Stimulated activated CD4-positive, alpha-beta T cell treated with anti-CD3 and anti-CD28 coated beads, TNF-alpha, amount 100 ng/mL, for 48 hours (primary cell): ENCODE measurements at places on chromosomes 7 and 10.

- DNase-seq = no peak
Measured at GRCh38 chr7:154482863-154483262, 430.7 kb downstream of the DPP6 start.

DNA sequence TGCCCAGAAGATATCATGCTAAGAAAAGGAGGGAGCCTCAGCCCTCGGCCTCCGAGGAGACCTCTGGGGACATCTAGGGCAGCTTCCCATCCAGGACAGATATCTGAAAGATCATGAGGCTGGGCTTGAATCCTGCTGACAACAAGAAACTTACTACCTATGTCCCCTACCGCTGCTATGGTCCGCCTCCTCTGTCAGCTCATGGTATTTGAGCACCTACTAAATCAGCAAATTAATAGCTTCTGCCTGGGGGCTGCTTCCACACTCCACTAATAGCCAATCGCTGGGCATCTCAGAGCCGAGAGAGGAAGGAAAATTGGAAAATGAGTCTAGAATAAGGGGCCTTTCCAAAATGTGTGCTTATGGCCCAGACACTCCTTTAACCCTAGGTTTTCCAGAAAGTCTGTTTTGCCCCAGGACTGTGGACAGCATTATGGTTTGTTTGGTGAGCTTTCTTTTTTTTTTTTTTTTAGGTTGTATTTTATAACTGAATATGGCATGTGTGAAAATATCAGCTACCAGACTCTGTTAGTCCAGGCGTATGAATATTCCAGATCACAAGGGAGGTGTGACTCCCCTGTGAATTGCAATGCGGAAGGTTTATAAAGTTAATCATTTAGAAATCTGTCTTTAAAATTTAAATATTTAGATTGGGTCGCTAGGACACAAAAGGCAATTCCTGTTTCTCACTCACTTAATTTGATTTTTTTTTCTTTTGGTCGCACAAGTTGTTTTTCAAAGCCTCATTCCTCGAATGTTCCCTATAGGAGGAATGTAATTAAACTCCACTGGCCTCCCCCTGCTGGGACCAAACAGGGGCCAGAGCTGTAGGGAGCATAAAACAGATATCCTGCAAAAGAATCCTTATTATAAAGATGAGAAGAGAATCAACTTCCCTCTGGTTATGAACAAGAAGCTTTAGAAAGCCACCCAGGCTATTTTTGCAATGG is 89.4 kb downstream of the PARP12 start:
- DNase-seq = no peak

GRCh38 chr10:43062402-43063160 is 14.3 kb upstream of the RET start:
- DNase-seq = no peak

GRCh38 chr7:116198748-116199410 is 11.5 kb upstream of the TES start:
- DNase-seq = no peak

DNA sequence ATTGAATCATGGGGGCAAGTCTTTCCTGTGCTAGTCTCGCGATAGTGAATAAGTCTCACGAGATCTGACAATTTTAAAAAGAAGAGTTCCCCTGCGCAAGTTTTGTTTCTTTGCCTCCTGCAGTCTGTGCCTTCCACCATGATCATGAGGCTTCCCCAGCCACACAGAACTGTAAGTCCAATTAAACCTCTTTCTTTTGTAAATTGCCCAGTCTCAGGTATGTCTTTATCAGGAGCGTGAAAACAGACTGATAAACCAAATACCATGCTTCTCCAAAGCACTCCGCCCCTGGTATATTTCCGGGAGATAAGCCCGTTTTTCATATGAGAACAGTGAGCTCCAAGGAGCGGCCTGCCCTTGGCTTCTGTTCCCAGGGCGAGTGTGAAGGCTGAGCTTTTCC is 118.9 kb downstream of the EVX1 start:
- no peak for DNase-seq

- no peak for DNase-seq
Measured at GRCh38 chr7:116994611-116995010, 41.3 kb downstream of the ST7 start.

GRCh38 chr10:23075672-23076071 is 19.7 kb upstream of the MSRB2 start:
- DNase-seq = no peak

DNA sequence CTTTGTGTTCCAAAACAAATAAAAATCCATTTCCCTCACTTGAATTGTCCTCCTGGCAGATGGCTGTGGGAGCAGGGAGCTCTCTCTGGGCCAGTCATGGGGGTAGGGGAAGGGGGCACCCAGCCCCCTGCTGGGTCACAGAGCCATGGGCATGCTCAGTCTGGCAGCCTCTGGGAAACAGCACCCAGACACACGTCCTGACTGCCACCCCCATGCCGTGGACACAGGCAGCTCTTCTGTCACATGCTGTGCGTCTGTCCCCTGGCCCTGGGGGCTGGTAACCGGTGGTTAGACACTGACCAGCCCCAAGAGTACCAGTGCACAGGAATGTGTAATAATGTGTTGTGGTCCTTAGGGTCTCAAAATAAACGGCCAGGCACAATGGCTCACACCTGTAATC is 47.0 kb downstream of the RASGEF1A start:
- DNase-seq = no peak
